ENCODE measurements at places on chromosomes 5 and 9. TPM values are rescaled to one million over a fixed set of nuclear protein-coding genes. Genes with fewer than 3 reads are reported as not detected.

- no peak for DNase-seq
Measured at GRCh38 chr5:149442563-149443182, 63.6 kb upstream of the IL17B start.

GRCh38 chr5:137304226-137304874 lies 194.8 kb downstream of the SPOCK1 start:
- DNase-seq: peak; percentile 56

GRCh38 chr9:107397076-107398044 lies 92.2 kb downstream of the KLF4 start:
- no peak for DNase-seq

DNA sequence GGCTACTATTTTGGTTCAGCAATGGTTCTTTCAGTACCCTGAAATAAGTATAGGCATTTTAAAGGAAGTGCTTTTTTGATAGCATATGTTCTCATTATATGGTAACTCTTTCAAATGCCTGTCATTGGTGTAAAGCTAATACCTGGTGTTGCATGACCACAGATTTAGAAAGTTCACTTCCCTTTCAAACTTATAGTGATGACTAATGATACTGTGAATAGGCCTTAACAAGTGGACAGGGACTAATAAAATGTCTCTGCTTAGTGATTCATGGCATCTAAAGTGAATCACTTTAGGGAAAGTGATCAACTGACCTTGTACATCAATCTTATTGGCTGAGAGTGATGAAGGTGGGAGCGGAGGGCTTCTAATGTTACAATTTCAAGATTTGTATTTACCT lies 21.6 kb downstream of the MRPL22 start:
- no peak for DNase-seq

DNA sequence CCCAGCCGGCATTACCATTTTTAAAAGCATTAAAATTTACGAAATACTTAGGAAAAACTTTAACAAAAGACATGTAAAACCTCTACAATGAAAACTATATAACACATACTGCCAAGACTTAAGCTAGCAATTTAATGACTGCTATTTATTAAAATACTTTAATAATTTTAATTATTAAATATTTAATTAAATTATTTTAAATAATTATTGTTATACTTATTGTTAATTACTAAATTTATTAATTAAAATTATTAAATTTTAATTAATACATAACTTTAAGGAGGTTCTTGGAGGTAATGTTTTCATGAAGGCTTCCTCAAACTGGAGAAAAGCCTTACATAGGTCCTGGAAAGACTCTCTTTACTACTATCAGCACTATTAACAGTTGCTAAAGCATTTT lies 47.5 kb downstream of the C5orf22 start:
- no peak for DNase-seq

DNA sequence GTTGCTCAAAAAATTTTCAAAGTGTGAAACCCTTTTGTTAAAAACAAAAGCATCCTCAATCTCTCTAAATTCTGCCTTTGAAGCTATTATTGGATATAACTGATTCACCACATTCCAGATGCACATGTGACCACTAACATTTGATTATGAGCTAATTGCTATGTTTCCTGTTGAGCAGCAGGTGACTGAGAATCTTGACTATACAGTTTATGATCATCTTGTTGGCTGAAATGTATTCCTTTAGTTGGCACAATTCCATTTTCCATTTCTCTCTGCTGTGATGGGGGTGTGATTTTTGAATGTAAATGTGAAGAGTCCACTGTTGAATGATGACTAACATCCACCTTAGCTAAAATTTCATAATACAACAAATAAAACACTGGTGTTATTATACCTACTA lies 10.7 kb downstream of the LYSMD3 start:
- no peak for DNase-seq

- no peak for DNase-seq
Measured at GRCh38 chr5:65779643-65780042, 57.6 kb downstream of the NLN start.

DNA sequence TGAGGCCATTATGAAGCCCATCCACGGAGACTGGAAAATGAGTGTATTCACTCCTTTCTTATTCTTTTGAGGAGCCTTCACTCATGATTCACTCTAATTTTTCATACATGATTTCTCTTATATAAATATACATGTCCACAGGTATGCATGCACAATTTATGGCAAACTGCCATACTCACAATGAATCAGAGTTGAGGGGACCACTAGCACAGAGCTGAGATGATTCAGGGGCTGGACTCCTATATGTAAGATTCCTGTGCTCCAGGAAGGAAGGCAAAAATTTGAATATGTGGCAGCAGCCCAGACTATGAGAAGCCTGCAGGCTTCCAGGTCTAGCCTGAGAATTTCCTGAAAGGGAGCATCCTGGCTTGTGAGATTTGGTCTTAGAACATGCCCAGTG lies 484.6 kb downstream of the PRELID2 start:
- DNase-seq: no peak

DNA sequence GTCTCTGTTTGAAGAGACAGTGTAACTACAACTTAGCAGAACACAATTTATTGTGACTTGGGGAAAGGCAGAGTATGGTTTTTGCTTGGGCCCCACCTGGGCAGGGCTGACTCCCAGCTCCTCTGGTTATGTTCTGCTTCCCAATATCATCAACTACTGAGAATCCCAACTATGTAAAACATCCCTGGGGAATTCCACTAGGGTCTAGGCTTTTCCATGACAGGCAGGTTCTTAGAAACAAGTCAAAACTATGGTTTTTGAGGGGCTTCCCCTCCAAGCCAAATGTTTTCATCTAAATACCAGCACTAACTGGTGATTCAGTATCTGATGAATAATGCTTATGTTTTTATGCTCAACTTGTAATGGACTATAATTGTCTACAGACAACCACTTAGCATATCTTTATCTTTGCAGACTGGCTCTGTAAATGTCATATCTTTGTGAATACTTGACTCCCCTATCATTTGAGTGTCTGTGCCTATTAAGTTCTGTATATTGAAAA lies 409.5 kb downstream of the PDE4D start:
- no peak for DNase-seq

GRCh38 chr5:6859023-6859422 lies 145.8 kb downstream of the TENT4A start:
- DNase-seq: no peak

DNA sequence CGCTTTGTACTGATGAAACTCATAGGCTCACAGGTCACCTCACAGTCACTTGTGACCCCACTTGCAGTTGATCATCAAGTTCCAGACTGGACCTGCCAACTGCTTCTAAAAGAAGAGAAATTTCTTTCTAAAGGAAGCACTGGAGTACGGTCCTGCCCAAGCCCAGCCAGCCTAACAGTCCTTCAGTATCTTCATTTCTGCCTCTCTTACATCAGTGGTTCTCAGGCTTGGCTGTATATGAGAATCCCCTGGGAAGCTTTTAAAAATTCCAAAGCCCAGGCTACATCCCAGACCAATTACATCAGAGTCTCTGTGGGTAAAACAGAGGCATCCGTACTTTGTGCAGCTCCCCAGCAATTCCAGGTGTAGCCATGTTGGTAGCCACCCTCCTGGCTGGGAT lies 282.1 kb downstream of the NFIB start:
- no peak for DNase-seq

DNA sequence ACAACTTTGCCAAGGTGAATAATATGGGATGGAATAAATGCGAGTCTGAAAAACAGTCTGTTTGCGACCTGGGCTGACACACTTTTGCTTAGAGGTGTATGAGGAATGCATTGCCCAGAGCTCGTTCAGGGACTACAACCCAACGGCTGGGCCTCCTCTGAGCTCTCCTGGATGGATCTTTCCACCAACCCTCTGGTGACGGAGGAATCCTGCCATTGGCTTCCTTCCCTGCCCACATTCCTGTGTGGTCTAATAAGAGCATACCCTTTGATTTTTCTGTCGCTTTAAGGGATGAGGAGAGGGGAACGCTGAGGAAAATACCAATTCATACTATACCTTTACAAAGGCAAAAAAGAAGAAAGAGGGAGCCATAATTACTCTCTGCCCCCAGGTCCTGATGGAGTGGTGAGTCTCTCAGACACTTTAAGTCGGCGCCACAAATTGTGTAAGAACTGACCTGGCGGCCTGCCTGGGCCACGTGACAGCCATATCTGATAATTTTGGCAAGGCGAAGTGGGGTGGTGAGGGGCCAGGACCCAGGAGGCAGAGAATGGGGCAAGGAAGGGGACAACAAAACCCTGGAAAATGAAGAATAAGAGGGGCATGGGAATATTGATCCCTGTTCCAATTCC lies 265.2 kb upstream of the MSX2 start:
- no peak for DNase-seq

- no peak for DNase-seq
Measured at GRCh38 chr5:7321724-7322123, 74.2 kb upstream of the ADCY2 start.

- no peak for DNase-seq
Measured at GRCh38 chr5:139975306-139975705, 67.8 kb downstream of the NRG2 start.

DNA sequence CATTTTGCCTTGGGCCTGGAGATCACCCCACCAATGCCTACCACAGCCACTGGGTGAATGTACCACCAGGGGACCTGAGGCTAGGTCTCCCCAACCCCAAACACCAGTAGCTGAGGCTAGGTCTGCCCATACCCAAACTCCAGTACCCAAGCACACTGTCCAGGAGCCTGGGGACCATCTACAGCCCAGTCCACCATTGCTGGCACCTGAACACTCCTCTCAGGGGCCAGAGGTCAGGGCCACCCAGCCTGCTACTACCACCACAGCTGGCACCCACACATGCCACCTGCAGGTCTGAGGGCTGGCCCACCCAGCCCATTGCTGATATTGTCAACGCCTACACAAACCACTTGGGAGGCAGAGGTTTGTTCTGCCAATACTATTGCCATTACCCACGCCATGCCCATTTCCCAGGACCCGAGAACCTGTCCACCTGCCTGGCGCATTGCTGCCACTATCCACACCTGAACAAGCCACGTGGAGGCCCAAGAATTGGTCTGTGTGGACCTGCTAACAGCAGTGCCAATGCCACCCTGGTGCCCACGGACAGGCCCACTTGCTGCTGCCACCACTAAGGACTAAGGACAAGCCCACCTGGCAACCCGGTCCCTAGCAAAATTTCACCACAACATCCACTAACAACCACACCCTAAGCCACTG lies 59.2 kb downstream of the ZDHHC21 start:
- DNase-seq: no peak

GRCh38 chr5:160787240-160787639 lies 64.8 kb downstream of the ATP10B start:
- no peak for DNase-seq

GRCh38 chr9:76634356-76635054 lies 129.7 kb upstream of the PCA3 start:
- no peak for DNase-seq

DNA sequence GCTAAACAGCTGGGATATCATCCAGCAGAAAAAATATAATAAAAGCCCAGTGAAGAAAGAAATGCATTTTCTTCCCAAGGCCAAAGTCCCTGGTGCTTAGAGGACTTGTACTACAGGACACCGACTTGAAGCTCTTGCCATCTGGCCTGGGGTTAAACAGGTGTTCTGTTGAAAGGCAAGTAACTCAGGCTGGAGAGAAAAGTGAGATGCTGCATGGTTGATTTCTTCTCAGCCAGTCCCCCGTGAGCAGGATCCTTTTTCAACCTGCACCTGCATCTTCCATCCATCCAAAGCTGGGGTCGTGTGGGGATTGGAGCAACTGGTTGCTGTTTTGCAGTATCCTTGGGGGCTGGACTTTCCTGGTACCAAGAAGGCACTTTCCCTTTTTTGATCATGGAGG lies 146.1 kb upstream of the RPS23 start:
- no peak for DNase-seq

DNA sequence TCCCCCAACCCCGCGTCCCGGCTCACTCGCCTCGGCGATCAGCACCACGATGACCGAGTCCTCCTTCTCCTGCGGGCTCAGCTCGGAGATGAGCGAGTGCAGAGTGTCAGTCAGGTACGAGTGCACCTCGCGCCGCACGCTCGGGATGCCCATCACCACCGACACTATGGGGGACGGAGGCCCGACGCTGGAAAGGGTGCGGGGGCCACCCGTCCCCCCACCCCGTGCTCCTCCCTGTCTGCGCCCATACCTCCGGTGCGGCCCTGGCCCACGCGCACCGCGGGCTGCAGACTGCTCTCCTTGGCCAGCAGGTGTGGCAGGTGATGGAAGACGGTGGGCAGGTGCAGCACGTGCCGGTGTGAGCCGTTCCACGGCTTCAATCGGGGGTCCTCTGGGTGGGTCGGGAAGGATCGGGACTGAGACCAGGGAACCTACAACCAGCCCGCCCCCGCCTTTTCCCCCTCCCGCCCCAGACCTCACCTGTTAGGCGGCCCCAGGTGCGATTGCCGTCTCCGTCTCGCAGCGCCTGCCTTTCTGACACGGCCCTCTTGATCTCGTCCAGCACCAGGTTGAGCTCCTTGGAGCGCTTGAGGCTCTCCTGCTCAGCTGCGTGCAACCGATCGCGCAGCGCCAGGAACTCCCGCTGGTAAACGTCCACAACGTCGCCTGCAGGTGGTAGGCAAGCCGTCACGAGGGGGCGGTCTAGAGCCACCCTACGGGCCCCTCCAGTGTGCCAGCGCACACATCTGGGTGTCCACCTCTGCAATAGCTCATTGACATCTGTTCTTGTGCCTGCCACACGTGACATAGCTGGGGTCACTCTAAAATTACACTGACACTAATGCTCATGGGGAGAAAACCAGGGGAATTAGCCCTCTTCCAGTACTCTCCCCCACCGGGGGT lies 5.1 kb downstream of the MGAT4B start:
- DNase-seq: no peak

GRCh38 chr9:4932681-4933080 lies 52.4 kb upstream of the JAK2 start:
- no peak for DNase-seq

GRCh38 chr5:122073018-122073417 lies 5.0 kb downstream of the LOX start:
- no peak for DNase-seq

- no peak for DNase-seq
Measured at GRCh38 chr9:19788152-19788551, 685 bp downstream of the SLC24A2 start.

DNA sequence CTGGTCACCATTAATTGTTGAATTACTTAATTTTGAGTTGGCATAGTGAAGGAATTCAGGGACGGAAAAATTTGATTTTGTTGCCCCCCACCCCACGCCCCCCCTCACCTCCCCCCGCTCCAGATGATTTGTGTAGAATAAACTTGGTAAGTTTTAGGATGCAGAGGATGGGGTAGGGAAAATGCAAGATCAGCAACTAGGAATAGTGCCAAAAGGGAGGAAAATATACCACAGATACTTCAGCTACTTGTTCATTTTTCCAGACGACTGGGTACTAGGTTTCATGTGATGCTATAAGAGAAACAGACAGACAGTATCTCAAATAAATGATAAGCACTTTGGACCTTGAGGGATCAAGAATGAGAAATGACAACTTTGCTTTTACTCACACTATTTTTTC lies 862.2 kb upstream of the SEMA6A start:
- no peak for DNase-seq

The PCDHGB3 gene
- 7.2 TPM for total RNA-seq

The TNC gene
- total RNA-seq: 16.9 TPM

The ST8SIA4 gene
- 2.4 TPM for total RNA-seq

The FAM151B gene
- 1.8 TPM for total RNA-seq

The MED22 gene
- 24.6 TPM for total RNA-seq

The SLC46A2 gene
- not detected for total RNA-seq

The SPACA9 gene
- total RNA-seq: 17.1 TPM

The OMD gene
- total RNA-seq: 22.7 TPM

The STK32A gene
- 0.22 TPM for total RNA-seq

The F12 gene
- total RNA-seq: 0.43 TPM

The UGT3A1 gene
- not detected for total RNA-seq

The ACOT12 gene
- not detected for total RNA-seq

The GABRG2 gene
- not detected for total RNA-seq

The MPDZ gene
- 61.5 TPM for total RNA-seq

The CBY3 gene
- not detected for total RNA-seq

The PKD2L2 gene
- not detected for total RNA-seq

The GALNT12 gene
- total RNA-seq: 2.7 TPM

All from right atrium auricular region (tissue), 2 donors.